ENCODE measurements at places on chromosomes 4 and X.

GRCh38 chr4:35802644-35803043 is 441.7 kb downstream of the ARAP2 start:
- no peak for DNase-seq

GRCh38 chr4:3707423-3708102 is 58.6 kb upstream of the ADRA2C start:
- no peak for DNase-seq

DNA sequence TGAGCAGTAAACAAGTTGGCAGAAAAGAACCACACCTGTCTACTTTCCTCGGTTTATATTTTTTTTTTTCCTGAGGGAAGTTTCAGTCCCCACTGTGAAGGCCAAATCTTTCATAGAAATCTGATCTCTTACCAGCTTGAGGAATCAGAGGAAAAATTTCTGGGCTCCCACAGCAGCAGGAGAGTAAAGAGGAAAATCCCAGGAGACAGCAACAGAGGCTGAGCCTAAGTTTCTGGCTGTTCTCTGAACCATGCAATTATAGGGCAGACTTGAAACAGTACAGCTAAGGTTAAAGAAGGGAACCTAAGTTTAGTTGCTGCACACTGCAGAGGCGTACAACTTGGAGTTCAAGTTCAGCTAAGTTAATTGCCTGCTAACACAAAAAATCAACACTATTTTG is 1090.9 kb upstream of the INTU start:
- no peak for DNase-seq

DNA sequence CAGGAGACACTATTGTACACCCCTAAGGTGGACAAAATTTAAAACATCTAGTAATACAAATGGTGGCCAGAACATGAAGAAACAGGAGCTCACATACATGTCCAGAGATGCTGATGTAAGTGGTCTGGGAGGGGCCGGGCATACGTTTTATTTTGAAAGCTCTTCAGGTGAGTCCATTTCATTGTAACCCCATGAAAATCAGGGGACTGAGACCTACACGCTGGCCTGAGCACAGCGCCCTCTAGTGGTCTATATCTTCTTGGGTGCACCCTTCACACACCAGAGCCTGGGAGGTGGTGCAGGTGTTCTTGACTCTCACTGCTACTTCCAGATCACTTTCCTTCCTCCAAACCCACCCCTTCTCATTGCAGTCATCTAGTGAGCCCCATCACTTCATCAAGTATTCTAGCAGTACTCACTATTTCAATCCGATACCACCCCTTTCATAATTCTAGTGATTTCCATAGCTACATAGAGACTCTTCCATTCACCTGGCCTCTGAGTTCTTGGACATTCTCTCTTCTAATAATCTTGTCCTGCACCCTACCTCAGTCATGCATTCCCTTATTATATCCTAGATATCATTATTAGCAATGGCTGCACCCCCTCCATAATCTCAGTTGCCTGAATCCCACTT is 4.3 kb upstream of the TLR6 start:
- peak; percentile 70 for DNase-seq

DNA sequence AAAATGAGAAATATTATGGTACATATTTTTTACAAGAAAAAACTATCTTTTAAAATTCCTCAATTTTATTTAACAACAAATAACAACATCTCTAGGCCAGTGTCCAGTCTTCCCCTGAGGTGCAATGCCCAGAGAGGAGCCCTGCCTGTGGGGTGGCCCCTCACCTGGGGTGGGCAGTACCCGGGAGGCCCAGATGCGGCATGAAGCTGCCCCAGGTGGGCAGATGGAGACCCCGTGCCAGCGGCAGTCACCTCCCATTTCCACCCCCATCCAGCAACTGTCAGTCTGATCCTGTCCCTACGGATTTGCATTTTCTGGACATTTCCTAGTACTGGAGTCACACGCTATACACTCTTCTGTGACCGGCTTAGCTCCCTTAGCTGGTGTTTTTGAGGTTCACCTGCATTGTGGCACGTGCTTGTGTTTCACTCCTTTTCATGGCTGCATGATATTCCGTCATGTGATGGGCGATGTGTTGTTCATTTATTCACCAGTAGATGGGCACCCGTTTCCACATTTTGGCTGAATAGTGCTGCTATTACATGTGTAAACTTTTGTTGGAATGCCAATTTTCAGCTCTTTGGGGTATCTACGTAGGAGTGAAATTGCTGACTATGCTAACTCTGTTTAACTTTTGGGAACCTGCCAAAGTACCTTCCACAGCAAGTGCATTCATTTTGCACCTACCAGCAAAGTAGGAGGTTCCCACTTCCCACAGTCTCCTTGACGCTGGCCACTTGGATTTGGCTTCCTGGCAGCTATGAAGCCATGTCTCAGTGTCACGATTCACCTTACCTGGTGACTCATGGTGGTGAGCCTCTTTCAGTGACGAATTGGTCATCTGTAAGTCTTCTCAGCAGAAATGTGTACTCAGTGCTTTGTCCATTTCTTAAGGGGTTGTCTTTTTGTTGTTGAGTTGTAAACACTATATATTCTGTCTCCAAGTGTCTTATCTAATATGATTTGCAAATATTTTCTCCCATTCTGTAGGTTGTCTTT is 11.7 kb upstream of the MAEA start:
- peak; percentile 18 for DNase-seq

DNA sequence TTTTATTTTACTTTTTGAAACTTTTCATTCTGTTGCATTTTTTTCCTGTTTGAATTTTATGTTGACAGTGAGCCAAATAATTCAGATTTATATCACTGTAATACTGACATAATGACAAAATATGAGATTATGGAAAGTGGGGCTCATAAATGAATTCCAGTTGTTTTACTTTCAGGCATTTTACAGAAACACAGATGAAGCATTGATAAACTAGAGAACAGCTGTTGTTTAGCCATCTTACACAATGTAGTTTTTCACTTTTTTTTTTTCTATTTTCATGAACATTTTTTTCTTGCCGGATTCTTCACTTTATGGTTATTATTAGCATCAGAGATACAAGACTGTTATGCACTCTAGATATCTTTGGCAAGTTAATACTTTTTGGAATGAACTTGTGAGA is 91.7 kb upstream of the PAQR3 start:
- DNase-seq = no peak

GRCh38 chrX:17617806-17618205 is 119.5 kb upstream of the SCML1 start:
- DNase-seq = no peak

DNA sequence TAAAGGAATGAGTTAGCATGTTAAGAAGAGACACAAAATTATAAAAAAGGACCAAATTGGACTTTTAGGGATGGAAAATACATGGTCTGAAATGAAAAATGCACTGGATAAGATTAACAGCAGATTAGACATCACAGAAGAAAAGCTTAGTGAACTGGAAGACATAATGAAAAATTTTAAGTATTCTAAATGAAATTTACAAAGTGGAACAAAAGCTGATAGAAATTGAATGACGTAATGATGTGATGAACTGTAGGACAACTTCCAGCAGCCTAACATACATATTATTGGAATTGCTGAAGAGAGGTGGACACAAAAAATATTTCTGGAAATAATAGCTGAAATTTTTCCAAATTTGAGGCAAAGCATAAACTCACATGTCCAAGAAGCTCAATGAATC is 39.6 kb upstream of the GPR173 start:
- DNase-seq = no peak

DNA sequence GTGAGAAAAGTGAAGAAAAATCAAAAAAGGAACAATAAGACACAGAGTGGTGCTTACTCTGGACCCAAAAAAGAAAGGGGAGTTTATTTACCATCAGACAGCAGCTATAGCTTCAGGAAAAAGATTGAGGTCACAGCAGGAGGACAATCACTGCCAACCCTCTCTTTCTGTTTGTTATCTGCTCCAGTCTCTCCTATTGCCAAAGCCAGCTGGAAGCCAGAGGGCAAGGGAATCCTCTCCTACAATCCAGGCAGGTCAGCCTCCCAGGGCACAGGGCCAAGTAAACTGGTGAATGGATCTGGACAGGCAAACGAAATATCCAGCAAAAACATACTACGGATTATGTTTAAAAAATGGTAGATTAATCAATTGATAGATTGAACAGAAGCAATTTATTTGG is 306.9 kb upstream of the SLIT2 start:
- DNase-seq = no peak

DNA sequence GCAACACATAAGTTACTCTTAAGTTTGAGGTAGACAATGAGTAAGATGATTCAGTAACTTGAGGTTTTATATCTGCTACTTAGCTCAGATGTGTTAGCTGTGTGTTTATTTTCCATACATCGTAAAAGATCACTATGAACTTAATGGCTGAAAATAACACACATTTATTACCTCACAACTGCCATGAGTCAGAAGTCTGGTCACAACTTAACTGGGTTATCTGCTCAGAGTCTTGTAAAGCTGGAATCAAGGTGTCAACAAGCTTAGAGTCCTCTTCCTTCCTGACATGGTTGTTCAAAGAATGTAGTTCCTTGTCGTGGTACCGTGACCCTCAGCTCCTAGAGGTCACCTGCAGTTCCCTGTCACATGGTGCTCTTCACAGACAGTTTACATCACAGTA is 204.9 kb upstream of the MAGEB2 start:
- DNase-seq = no peak

DNA sequence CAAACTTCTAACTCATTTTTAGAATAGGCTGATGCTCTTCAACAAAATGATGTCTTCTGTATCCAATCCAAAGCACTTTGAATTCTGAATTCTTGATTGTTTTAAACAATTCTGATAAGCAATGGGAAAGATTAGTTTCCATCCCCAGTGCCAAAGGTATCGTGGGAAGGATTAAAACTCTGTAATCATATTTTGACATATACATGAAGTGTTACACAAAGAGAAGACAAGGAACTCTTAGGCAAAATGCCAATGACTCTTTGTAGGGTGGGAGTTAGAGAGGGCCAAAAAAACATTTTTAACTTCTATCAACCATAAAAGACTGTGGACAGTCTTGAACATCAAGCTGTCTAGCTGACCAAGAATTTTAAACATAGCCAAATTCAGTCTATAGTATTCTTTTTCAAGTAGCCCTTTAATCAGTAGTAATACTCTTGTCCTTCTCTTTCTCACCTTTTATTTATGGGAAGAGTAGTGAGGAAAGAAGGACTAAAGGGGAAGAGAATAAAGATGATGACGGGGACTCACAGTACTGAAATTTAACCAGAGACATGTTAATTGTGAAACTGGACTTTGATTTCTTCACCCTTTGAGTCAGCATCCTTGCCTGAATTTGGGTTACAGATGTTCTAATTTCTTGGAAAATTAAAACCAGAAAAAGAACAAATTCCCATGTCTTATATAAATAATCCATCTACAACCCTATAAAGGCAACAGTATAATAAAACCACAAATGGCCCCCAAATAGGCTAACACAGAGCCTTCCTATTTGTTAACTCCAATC is 51.8 kb upstream of the VEGFD start:
- DNase-seq = no peak

DNA sequence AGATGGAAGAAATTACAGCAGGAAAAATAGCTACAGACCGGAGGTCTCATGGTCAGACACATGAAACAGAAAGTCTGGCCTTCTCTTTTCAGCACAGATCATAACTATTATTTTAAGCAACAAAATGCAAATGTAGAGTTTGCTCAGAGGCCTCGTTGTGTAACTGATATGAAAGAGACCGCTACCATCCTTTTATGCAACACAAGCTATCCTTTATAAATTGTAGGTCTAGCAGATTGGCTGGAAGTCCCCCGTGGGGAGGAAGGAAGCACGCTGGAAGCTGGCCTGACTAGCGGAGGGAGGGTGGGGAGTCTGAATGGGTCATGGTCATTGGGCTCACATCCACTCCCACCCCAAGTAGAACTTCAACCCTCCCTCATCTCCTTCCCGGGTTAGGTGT is 27.7 kb downstream of the DMP1 start:
- no peak for DNase-seq

- no peak for DNase-seq
Measured at GRCh38 chrX:68175562-68175961, 257.7 kb downstream of the OPHN1 start.

GRCh38 chr4:181168011-181168805 is 1075.0 kb upstream of the TENM3 start:
- no peak for DNase-seq

DNA sequence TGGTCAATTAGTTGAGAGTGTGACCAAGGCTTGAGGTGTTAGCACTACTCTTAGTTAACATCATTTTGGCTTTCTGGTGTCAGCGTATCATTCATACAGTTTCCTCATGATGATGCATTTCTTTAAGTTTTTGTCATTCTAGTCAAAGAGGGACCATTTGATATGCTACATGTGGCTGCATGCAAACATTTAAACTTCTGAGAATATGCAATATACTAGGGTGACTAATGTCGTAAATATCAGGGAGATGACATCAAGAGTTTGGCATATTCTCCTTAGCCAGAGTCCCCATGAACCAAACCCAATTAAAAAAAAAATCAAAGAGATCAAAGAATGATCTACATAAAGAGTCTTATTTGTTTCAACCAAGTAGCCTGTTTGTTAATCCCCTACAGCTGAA is 537.4 kb upstream of the PCDH7 start:
- no peak for DNase-seq

- no peak for DNase-seq
Measured at GRCh38 chr4:151489462-151490203, 80.7 kb downstream of the FHIP1A start.

DNA sequence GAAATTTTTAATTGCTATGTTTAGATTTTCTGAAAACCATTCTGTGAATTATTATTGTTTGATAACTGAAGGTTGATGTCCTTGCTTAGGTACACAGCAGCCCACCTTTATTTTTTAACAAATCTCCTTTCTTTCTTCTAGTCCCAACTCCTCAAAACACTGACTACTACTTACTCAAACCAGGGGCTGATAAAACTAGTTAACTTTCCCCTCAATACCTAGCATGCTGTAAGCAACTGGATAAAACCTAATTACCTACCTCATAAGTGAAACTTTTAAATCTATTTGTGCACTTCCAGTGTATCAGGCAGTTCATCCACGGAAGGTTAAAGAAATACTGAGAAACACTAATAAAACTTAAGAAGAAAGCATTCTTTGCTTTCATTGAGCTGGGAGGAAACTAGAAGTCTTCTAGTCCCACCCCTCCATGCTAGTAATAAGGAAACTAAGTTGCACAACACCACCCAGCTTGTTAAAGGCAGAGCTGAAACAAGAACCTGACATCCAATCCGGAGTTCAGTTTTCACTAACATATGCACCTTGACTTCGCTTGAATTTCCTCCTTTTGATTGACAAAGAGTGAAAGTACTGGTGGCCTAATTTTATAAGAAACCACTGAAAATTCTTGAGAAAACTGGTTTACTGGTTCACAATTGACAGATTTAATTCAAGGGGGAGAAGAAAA is 180.2 kb upstream of the TET2 start:
- DNase-seq = peak; percentile 54

All from CD4-positive, alpha-beta T cell treated with Interleukin-10 for 1 hour (primary cell).